ENCODE measurements at places on chromosomes 7 and 10.
A peak's percentile ranks its signal among the peaks of the same experiment; 100 is the strongest.

DNA sequence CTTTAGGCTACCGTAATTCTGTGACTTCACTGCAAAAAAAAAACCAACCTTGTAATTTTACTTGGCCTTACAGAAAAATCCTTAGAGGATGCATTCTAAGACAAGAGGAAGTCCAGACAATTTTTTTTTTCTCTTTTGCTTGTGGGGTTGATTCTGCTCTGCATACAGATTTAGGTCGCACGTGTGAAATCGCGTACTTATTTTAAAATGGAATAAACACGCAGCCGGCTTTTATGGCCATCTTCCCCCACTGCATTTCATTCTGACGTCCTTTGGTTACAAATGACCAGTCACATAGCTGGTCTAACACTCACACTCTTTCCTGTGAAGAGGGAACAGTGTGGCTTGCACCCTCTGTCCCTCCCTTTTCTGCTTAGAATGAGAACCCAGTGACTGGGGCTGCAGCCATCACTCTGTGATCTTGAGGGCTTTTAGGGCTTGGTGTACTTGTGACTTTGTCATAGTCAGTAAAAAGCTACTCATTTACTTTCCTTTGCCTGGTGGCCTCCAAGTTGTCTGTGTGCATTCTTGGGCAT is 63.6 kb upstream of the CARD11 start:
- DNase-seq, result no peak

GRCh38 chr10:19922236-19922963 is 106.2 kb downstream of the PLXDC2 start:
- no peak for DNase-seq

GRCh38 chr7:155437836-155438235 is 20.1 kb upstream of the EN2 start:
- no peak for DNase-seq

- no peak for DNase-seq
Measured at GRCh38 chr10:20034732-20035131, 218.5 kb downstream of the PLXDC2 start.

- no peak for DNase-seq
Measured at GRCh38 chr10:18236756-18237155, 96.5 kb downstream of the CACNB2 start.

GRCh38 chr7:146150153-146150552 is 33.6 kb downstream of the CNTNAP2 start:
- no peak for DNase-seq

GRCh38 chr10:50577681-50578350 is 45.9 kb downstream of the SGMS1 start:
- DNase-seq, result no peak

- DNase-seq, result no peak
Measured at GRCh38 chr7:17126413-17127268, 171.8 kb upstream of the AHR start.

DNA sequence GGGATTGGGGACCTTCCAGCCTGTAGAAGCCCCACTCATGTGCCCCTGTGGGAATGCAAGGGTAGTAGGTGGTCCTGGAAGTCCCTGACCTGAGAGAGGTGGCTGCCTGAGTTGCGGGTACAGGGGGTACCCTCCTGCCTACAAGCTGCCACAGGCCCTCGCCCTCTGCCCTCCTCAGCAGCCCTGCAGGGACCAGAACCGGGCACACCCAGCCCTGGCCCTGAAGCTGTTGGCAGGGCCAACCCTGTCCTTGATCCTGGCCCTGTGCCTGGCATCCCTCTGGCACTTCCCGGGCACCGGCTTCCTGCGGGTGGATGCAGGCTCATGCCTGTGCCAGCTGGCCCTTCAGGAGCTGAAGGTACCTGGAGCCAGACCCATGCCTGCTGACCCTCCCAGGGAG is 54.9 kb upstream of the ELN start:
- DNase-seq, result no peak

DNA sequence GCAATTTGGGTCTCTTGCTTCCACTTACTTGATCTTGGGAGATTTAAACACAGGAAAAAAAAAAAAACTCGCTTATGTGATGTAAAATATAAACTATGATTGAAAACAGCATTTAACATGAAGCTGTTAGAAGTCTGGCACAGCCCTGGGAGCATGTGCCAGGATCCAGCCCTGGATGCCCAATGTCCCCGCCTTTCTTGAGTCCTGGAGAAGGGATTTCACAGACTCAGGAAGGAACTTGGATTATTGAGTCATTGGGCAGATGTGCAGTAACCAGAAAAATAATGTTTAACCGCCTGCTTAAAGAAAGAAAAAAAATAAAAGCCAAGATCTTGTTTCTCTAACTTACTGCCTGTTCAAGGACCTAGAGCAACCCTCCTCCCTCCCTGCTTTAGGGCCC is 3.7 kb upstream of the JCAD start:
- DNase-seq, result peak; percentile 63

DNA sequence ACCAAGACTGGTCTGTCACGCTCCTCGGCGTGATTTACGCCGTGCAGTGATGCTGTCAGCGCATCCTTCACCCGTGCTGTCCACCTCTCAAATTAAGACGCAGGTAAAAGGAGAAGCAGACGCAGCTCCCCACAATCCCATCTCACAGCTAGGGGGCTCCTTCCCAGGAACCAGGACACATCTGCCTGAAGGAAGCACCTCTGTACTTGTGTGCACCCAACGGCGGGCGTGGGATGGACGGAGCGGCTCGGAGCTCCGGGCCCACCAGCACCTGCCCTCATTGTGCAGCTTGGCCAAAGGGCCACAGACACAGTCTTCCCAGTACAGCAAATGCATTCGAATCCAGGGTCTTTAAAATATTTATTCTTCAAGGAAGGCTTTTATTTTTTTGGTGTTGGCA is 55.3 kb downstream of the STK32C start:
- DNase-seq, result no peak

GRCh38 chr7:10723832-10724231 is 249.8 kb upstream of the PHF14 start:
- DNase-seq, result no peak

DNA sequence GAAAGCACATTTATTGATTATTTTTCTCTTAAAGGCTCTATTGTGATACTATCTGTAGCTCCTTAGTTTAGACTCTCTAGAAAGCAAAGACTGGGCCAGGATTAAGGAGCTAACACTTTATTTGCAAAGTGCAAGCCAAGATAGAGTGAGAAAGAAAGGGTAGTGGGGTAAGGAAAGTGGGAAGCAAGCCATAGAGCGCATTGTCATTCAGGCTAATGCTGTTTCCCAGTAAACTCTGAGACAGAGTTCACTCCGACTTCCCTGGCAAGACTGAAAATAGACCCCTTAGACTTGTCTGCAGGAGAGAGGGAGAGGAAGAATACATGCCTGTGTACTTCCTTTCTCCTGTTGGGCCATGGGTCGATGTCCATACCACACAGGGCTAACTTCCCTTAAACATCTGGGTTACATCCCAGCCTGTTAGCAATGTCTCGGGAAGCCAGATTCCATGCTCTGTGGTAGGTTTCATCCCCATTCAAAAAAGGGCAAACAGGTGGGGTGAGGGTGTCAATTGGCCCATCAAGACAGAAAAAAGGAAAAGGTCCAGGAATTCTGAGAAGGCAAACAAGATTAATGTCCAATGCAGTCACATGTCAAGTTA is 875.8 kb upstream of the CELF2 start:
- DNase-seq, result no peak

GRCh38 chr7:100091411-100092181 is 2.8 kb downstream of the COPS6 start:
- DNase-seq, result no peak

- no peak for DNase-seq
Measured at GRCh38 chr10:11934262-11934661, 108.3 kb downstream of the UPF2 start.

GRCh38 chr7:78316110-78316509 is 517.5 kb downstream of the PHTF2 start:
- no peak for DNase-seq

- DNase-seq, result no peak
Measured at GRCh38 chr7:156524818-156525597, 115.6 kb upstream of the RNF32 start.

DNA sequence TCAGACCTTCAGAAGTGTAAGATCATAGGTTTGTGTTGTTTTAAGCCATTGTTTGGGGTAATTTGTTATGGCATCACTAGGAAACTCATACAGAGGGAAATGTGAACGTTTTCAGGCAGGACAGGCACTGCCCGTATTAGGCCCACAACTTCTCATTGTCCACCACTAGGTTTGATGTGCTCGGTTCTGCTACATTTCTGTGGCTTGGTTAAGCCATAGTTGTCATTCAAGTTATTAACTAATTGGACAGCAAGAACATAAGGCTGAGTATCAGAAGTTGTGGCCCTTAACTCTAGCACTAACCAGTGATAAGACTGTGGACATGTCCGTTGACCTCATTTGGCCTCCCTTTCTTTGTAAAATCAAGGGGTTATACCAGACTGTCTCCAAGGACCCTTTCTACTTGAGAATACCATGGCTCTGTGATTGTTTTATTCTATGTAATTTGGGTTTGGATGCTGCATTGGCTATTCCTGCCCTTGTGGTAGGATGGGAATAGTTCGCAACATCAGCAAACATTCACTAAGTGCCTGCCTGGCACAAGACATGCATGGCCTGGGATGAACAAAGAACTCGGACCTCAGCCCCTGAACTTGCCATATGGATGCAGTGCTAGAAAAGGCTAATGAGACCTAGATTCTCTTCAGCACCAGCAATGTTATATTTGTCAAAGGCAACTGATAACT is 85.7 kb downstream of the CCDC71L start:
- no peak for DNase-seq

- no peak for DNase-seq
Measured at GRCh38 chr7:3280946-3281656, 20.0 kb upstream of the SDK1 start.

GRCh38 chr10:133327651-133328357 is 8.9 kb downstream of the CALY start:
- no peak for DNase-seq

All from right forelimb (tissue), 1 donor.